ENCODE measurements at places on chromosomes 16 and 17. TPM values are rescaled to one million over a fixed set of nuclear protein-coding genes. Genes with fewer than 3 reads are reported as not detected.
A peak's percentile ranks its signal among the peaks of the same experiment; 100 is the strongest.

- no peaks in the 10 kb centered on the region for H3K4me1 ChIP-seq
- no peak overlapping the region for H3K4me3 ChIP-seq
- no peaks in the 10 kb centered on the region for H3K36me3 ChIP-seq
- H3K27ac ChIP-seq = no peak overlapping the region
- no peaks in the 10 kb centered on the region for H3K27me3 ChIP-seq
- DNase-seq = no peak
Observed at GRCh38 chr17:10285896-10286295, 86.9 kb downstream of the MYH13 start.

The CD7 gene
- 2.0 TPM for total RNA-seq

The RTN4RL1 gene
- total RNA-seq = 0.83 TPM

DNA sequence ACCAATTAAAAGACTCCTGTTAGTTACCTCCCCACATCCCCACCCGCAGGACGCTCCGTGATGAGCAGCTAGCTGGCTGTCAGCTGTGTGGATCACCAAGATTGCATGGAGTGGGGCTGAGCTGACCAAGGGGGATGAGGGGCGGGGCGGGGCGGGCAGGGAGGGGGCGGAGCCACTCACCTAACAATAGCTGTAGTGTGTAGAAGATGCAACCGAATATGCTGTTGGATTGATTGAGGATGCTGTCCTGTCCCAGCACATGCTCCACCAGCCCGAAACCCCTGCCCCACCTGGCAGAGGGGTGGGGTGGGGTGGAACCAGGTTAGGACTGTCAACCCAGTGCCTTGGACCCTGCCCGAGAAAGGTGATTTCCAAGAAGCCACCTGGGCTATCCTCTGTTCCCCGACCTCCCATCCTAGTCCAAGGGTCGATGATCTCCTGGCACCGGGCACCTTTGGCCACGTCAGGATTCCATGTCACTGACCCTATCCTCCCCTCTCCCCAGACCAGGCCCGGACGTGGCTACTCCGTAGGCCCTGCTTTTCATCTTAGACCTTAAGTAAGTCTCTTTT, 1.4 kb downstream of the VKORC1 start:
- peaks cover 20% of the 10 kb centered on the region for H3K4me1 ChIP-seq
- peaks cover 9% of the 10 kb centered on the region for H3K36me3 ChIP-seq
- H3K27ac ChIP-seq = peak overlapping the region; percentile 91
- H3K4me3 ChIP-seq = peak overlapping the region; percentile 88

DNA sequence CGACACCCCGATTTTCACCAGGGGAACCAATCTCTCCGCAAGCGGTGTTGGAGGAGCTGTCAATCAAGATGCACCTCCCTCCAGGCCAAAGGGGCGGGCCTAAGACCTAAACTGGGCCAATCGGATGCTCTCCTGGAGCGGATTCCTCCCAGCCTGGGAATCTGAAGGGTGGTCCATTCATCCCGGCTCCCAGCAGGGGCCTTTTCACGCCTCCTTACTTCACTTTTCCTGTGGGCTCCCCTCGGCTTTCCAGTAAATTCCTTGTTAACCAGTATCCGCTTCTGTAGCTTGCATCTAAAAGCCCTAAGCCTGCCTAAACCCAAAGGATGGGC, 17.1 kb downstream of the C16orf74 start:
- H3K4me3 ChIP-seq = no peak overlapping the region
- DNase-seq = no peak

- no peak overlapping the region for H3K4me3 ChIP-seq
- peaks cover 25% of the 10 kb centered on the region for H3K27me3 ChIP-seq
- H3K4me1 ChIP-seq = peaks cover 12% of the 10 kb centered on the region
- no peaks in the 10 kb centered on the region for H3K36me3 ChIP-seq
- DNase-seq = no peak
- no peak overlapping the region for H3K27ac ChIP-seq
Observed at GRCh38 chr17:48818361-48818841, 1.4 kb upstream of the TTLL6 start.

The ZNF385C gene
- total RNA-seq = 0.39 TPM

The C17orf67 gene
- 3.0 TPM for total RNA-seq

DNA sequence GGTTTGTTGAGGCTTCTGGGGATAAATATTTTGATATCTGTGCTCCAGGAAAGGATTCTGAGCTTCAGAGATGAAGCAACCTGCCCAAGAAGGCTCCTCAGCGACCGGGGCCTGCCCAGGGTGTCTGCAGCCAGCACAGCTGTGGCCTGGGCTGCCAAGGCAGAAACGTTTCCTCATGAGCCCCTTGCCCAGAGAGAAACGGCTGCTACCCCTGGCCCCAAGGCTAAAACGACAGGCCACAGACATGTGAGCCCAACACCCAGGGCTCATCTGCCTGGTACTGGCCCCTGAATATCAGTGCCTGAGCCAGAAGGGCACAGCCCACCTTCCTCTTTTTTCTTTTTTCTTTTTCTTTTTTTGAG, 45.4 kb upstream of the RASD1 start:
- H3K36me3 ChIP-seq = no peaks in the 10 kb centered on the region
- H3K27me3 ChIP-seq = no peaks in the 10 kb centered on the region
- H3K27ac ChIP-seq = no peak overlapping the region
- no peak overlapping the region for H3K4me3 ChIP-seq
- DNase-seq = no peak
- H3K4me1 ChIP-seq = no peaks in the 10 kb centered on the region

DNA sequence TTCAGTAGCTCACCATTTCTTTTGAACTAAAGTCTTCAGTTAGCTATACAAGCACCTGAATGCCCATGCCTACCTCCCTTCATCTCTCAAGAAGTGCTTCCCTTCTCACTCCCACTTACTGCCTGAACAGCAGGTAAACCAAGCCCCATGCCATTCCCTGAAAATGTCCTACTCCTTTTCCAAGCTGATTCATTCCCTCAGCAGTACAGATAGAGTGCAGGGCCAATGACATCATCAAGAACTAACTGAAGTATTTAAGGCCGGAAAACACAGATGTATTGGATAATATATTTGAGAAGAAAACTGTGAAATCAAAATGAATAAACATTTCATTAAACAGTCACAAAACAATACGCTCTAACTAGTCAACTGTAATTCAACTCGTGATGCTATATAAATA, 478.8 kb upstream of the CDH11 start:
- no peak overlapping the region for H3K4me3 ChIP-seq
- no peak overlapping the region for H3K27ac ChIP-seq
- no peaks in the 10 kb centered on the region for H3K27me3 ChIP-seq
- DNase-seq = no peak

The C16orf74 gene
- 0.83 TPM for total RNA-seq

DNA sequence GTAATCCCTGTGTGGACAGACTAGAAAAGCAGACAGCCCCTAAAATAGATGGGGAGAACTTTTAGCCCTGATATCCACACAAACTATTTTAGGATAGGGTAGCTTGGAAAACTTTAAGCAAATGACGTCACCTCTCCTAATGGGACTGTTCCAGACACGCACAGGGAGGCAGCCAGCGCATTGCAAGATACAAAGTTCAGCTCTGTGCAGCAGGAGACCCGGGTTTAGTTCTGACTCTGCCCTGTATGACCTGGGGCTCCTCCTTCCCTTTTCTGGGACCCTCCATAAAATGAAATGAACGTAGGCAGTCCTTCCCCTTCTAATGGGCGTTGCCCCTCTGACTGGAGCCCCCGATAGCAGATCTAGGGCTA, 6.3 kb downstream of the ZNF689 start:
- H3K36me3 ChIP-seq = peaks cover 63% of the 10 kb centered on the region
- H3K27me3 ChIP-seq = no peaks in the 10 kb centered on the region
- no peak overlapping the region for H3K4me3 ChIP-seq
- peaks cover 39% of the 10 kb centered on the region for H3K4me1 ChIP-seq
- DNase-seq = no peak

GRCh38 chr16:55703003-55704001, 47.5 kb downstream of the SLC6A2 start:
- peaks cover 14% of the 10 kb centered on the region for H3K4me1 ChIP-seq
- DNase-seq = no peak
- no peaks in the 10 kb centered on the region for H3K36me3 ChIP-seq
- no peak overlapping the region for H3K27ac ChIP-seq

The ITGAD gene
- total RNA-seq = not detected

GRCh38 chr17:37026531-37026869, 77.7 kb downstream of the AATF start:
- DNase-seq = peak; percentile 7
- H3K27ac ChIP-seq = no peak overlapping the region
- no peaks in the 10 kb centered on the region for H3K36me3 ChIP-seq
- peaks cover 7% of the 10 kb centered on the region for H3K4me1 ChIP-seq
- no peak overlapping the region for H3K4me3 ChIP-seq

GRCh38 chr16:69859105-69859989, 91.8 kb upstream of the CLEC18A start:
- H3K4me3 ChIP-seq = no peak overlapping the region
- no peak for DNase-seq
- H3K27ac ChIP-seq = peak overlapping the region; percentile 84
- no peaks in the 10 kb centered on the region for H3K36me3 ChIP-seq

GRCh38 chr17:8611137-8611536, 19.4 kb downstream of the MYH10 start:
- no peaks in the 10 kb centered on the region for H3K36me3 ChIP-seq
- DNase-seq = no peak
- H3K4me1 ChIP-seq = peaks cover 44% of the 10 kb centered on the region
- H3K4me3 ChIP-seq = no peak overlapping the region

- H3K4me3 ChIP-seq = no peak overlapping the region
- peaks cover 24% of the 10 kb centered on the region for H3K27me3 ChIP-seq
- peaks cover 42% of the 10 kb centered on the region for H3K36me3 ChIP-seq
- peaks cover 15% of the 10 kb centered on the region for H3K4me1 ChIP-seq
- H3K27ac ChIP-seq = no peak overlapping the region
Observed at GRCh38 chr17:81537343-81537855, 9.2 kb downstream of the FSCN2 start.

GRCh38 chr16:8634991-8635736, 13.7 kb downstream of the METTL22 start:
- no peaks in the 10 kb centered on the region for H3K4me1 ChIP-seq
- peaks cover 40% of the 10 kb centered on the region for H3K36me3 ChIP-seq
- no peak overlapping the region for H3K27ac ChIP-seq
- H3K27me3 ChIP-seq = no peaks in the 10 kb centered on the region
- DNase-seq = no peak

DNA sequence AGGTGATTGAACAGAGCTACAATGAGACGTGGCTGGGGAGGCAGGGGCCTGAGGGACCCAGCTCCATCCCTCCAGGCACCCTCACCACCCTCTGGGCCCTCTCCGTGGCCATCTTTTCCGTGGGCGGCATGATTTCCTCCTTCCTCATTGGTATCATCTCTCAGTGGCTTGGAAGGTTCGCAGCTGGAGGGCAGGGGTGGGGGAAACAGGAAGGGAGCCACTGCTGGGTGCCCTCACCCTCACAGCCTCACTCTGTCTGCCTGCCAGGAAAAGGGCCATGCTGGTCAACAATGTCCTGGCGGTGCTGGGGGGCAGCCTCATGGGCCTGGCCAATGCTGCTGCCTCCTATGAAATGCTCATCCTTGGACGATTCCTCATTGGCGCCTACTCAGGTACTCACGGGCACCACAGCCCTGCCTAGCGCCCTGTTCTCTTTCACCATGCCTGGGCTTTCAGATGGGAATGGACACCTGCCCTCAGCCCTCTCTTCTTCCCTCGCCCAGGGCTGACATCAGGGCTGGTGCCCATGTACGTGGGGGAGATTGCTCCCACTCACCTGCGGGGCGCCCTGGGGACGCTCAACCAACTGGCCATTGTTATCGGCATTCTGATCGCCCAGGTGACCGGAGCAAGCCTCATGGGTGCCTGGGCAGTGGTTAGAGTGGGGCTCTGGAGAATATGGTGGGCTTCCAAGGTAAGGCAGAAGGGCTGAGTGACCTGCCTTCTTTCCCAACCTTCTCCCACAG, 2.1 kb downstream of the SLC2A4 start:
- peaks cover 42% of the 10 kb centered on the region for H3K36me3 ChIP-seq
- H3K27me3 ChIP-seq = no peaks in the 10 kb centered on the region
- peaks cover 83% of the 10 kb centered on the region for H3K4me1 ChIP-seq
- DNase-seq = no peak

DNA sequence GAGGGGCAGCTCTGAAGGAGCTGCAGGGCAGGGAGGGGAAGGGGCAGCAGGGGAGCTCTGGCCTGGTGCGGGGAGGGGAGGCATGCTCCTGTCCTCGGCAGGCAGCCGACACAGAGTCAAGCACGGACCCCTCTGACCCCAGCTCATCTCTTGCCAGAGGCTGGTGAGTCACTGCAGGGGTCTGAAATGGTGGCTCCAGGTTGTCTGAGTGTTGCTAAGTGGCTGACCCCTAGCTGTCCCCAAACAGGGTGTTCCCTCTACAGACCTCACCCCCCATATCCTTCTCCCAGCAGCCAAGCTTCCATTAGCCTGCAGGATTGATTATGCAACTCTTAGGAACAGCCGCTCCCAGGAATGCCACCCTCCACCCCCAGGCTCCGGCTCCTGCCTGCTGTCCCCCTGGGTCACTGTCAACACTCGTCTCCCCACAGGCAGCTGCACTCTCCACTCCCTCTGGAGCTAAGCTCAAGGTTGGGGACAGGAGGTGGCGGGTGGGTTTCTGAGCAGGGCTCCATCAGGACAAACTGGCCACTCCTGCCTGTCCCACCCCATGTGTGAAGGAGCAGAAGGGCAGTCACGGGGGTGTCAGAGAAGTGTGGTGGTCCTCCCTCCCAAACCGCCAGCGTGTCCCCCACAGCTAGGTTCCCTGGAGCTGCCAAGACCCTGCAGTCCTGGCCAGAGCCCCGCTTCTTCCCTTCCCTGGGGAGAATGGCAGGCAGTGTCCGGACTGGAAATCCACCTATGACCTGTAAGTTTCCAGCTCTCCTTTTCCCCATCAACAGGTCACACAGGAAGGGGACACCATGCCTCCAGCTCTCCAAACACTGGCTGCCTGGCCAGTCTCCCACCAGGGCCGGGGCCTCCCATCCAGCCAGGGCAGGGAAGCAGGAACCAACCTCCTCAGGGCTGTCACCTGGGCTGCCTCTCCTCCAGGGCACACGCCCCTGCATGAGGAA, 1.0 kb downstream of the MYLK3 start:
- H3K4me1 ChIP-seq = peaks cover 7% of the 10 kb centered on the region
- no peak overlapping the region for H3K4me3 ChIP-seq
- H3K27me3 ChIP-seq = peaks cover 17% of the 10 kb centered on the region
- DNase-seq = no peak
- H3K27ac ChIP-seq = no peak overlapping the region
- H3K36me3 ChIP-seq = no peaks in the 10 kb centered on the region

The PPY gene
- total RNA-seq = not detected

- peaks cover 18% of the 10 kb centered on the region for H3K4me1 ChIP-seq
- no peak overlapping the region for H3K27ac ChIP-seq
- H3K36me3 ChIP-seq = no peaks in the 10 kb centered on the region
Observed at GRCh38 chr17:64278614-64279013, 15.6 kb upstream of the TEX2 start.

DNA sequence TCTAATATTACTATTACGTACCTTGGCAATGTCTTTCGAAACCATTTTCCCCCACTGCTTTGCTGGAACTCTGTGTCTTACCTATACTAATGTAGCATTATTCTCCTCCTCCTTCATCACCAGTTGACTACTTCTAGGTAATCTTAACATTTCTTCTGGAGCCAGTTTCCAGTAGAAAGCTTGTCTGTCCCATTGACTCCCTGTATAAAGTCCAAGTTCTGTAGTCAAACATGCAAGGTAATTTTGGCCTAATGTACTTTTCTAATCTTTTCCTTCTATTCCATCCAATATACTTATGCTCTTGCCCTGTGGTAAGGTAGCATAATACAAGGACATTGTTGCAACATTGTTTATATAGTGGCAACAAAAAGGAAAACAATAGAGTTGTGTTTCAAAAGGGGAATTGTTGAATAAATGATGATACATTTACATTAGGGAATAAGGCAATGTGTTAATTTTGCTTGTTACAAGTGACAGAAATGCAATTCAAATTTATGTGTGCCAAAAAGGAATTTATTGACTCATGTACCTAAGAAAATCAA, 27.9 kb downstream of the OMG start:
- H3K4me1 ChIP-seq = peaks cover 33% of the 10 kb centered on the region
- H3K36me3 ChIP-seq = peaks cover 64% of the 10 kb centered on the region
- H3K27ac ChIP-seq = peak overlapping the region; percentile 36

The LIG3 gene
- total RNA-seq = 32.4 TPM
